ENCODE measurements at places on chromosomes 5 and 9. TPM values are rescaled to one million over a fixed set of nuclear protein-coding genes. Genes with fewer than 3 reads are reported as not detected.

DNA sequence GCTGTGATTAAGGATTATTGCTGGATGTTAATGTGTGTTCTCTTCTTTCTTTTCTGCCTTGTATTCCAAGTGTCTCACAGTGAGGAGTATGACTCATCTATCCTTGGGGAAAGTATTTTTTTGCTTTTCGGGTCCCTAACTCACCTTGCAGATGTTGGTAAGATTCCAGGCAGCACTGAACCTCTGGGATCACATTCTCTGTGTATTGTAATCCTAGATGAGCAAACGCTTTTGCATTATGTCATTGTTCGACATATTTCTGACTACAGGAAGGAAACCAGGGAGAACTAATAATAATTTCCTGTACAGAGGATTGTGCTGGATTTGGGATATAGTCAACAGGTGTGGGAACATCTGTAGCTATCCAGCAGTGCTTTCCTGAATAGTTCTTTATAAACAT, 246.1 kb upstream of the TUT7 start:
- no peak for DNase-seq
- no peaks in the 10 kb centered on the region for H3K27me3 ChIP-seq
- H3K36me3 ChIP-seq: no peaks in the 10 kb centered on the region
- no peak overlapping the region for H3K27ac ChIP-seq

- no peak overlapping the region for H3K4me3 ChIP-seq
- H3K27ac ChIP-seq: no peak overlapping the region
- no peaks in the 10 kb centered on the region for H3K27me3 ChIP-seq
- H3K4me1 ChIP-seq: no peaks in the 10 kb centered on the region
- H3K36me3 ChIP-seq: no peaks in the 10 kb centered on the region
- no peak for DNase-seq
These were observed 212.7 kb upstream of the CD180 start for GRCh38 chr5:67409126-67409777.

- no peak for DNase-seq
- no peaks in the 10 kb centered on the region for H3K27me3 ChIP-seq
- no peak overlapping the region for H3K4me3 ChIP-seq
- peak overlapping the region; percentile 45 for H3K27ac ChIP-seq
These were observed 55.1 kb downstream of the C9orf152 start for GRCh38 chr9:110152704-110153374.

- DNase-seq: no peak
- H3K27me3 ChIP-seq: peaks cover 32% of the 10 kb centered on the region
- H3K27ac ChIP-seq: no peak overlapping the region
- H3K4me1 ChIP-seq: no peaks in the 10 kb centered on the region
These were observed 18.0 kb upstream of the JAKMIP2 start for GRCh38 chr5:147800491-147800890.

DNA sequence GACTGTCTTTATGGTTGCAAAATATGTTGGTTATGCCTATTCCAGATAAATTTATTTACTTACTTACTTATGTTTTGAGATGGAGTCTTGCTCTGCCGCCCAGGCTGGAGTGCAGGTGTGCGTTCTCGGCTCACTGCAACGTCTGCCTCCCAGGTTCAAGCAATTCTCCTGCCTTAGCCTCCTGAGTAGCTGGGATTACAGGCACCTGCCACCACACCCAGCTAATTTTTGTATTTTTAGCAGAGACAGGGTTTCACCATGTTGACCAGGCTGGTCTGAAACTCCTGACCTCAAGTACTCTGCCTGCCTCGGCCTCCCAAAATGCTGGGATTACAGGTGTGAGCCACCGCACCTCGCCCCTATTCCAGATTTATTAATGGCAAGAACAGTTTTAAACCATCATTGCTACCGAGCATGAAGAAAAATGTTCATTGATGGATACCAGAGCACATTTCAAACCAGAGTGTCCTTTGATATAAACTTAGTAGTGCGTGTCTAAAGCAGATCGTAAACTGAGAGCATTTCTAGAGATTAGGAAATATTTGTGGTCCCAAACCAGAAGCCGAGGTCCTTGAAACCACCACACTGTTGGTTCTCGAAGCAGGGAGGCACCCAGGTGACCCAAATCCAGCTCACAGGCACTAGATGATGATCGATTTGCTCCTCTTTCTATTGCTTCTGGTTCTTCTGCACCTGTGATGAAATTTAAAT, 85.2 kb downstream of the GRAMD2B start:
- no peak overlapping the region for H3K4me3 ChIP-seq
- peak overlapping the region; percentile 44 for H3K27ac ChIP-seq
- no peaks in the 10 kb centered on the region for H3K27me3 ChIP-seq

Gene PCDHB2
- 2.1 TPM for total RNA-seq

Gene PNPLA7
- 10.7 TPM for total RNA-seq

Gene MEGF10
- total RNA-seq: 0.02 TPM

Gene TLE1
- total RNA-seq: 7.9 TPM

DNA sequence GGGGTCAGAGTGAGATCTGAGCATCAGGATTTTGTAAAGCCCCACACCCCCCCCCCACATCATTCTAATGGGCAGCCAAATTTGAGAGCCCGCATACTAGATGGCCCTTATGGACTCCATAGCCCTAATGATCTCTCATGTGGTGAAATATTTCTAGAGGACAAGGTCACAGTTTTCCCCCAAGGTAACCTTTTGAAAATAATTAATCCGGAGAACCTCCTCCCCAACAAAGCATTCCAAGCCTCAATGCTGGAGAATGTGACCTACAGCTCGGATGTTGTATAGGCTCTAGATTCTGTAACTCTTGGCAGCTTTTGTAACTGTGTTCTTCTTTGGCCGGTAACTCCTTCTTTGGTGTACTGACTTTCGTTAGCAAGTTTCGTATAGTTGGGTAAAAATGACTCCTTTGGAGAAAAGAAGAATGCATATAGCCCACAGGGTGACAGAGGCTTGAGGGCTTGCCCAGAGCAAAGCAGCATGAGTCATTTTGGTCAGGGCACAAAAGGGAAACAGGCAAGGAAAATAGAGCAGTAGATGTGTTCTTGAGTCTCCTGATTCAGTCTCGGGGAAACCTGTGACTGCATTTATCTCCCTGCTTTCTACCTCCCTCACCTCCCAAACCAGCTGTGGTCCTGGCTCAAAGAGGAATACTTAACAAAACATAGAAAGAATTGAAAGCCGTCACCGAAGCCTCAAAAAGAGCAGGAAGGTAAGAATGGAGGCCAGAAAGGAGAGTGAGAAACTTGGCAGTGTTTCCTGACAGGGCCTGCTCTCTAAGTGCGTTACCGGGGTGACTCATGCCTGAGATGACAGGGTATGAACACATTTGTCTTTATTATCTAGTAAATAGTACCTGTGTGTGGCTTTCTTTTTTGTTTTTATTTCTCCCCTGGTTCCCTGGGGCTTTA, 6.6 kb upstream of the XPA start:
- H3K4me1 ChIP-seq: peaks cover 12% of the 10 kb centered on the region
- H3K36me3 ChIP-seq: no peaks in the 10 kb centered on the region
- DNase-seq: no peak
- H3K27me3 ChIP-seq: no peaks in the 10 kb centered on the region

Gene RABGAP1
- total RNA-seq: 49.6 TPM

Gene SEMA5A
- total RNA-seq: 25.7 TPM

DNA sequence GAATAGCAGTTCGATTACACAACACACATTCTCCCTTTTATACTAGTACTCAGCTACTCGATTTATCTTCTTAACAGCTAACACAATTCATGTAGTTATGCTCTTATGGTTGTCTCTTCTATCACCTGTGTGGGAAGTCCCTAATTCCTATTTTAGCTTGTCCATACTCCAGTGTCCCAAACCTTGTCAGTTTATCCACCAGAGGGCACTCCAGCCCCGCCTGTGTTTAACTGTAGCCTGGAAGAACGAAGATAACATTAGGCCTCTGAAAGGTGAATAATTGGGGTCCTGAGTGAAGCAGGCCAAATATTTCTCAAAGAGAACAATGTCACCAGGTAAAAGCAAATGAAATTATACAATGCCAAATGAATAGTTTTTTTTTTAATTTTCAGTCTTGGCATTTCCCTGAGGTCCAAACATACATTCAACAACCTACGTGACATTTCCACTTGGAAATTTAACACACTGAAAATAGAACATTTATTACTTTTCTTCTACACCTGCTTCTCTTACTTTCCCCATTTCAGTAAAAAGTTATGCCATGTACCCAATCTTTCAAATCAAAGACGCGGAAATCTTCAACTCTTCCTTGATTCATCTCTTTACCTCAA, 560.7 kb downstream of the HTR1A start:
- H3K27me3 ChIP-seq: peaks cover 16% of the 10 kb centered on the region
- H3K27ac ChIP-seq: no peak overlapping the region
- no peak overlapping the region for H3K4me3 ChIP-seq

Gene CCT5
- 90.8 TPM for total RNA-seq

- H3K4me1 ChIP-seq: no peaks in the 10 kb centered on the region
- no peaks in the 10 kb centered on the region for H3K36me3 ChIP-seq
- H3K27me3 ChIP-seq: no peaks in the 10 kb centered on the region
These were observed 8.6 kb downstream of the SUSD1 start for GRCh38 chr9:112166176-112167140.

- no peak overlapping the region for H3K27ac ChIP-seq
- DNase-seq: peak; percentile 33
- no peaks in the 10 kb centered on the region for H3K36me3 ChIP-seq
- no peak overlapping the region for H3K4me3 ChIP-seq
These were observed 30.6 kb upstream of the ANKRD33B start for GRCh38 chr5:10533226-10533625.

Gene UBE2D2
- 143 TPM for total RNA-seq

All from heart right ventricle (tissue), 16 donors.